ENCODE measurements at places on chromosomes 4 and X.

GRCh38 chrX:69565247-69565815, 50.6 kb upstream of the EDA start:
- H3K36me3 ChIP-seq = no peaks in the 10 kb centered on the region
- no peak for DNase-seq
- no peak overlapping the region for H3K4me3 ChIP-seq
- no peak overlapping the region for H3K27ac ChIP-seq

- no peak for DNase-seq
- peak overlapping the region; percentile 73 for H3K4me3 ChIP-seq
- H3K27me3 ChIP-seq = no peaks in the 10 kb centered on the region
- H3K27ac ChIP-seq = peak overlapping the region; percentile 100
- H3K4me1 ChIP-seq = 0 out of 2 replicates have a peak, but pooled peaks cover 8% of the 10 kb centered on the region
- H3K36me3 ChIP-seq = no peaks in the 10 kb centered on the region
Observed at GRCh38 chrX:153970357-153971123, 1.1 kb downstream of the HCFC1 start.

DNA sequence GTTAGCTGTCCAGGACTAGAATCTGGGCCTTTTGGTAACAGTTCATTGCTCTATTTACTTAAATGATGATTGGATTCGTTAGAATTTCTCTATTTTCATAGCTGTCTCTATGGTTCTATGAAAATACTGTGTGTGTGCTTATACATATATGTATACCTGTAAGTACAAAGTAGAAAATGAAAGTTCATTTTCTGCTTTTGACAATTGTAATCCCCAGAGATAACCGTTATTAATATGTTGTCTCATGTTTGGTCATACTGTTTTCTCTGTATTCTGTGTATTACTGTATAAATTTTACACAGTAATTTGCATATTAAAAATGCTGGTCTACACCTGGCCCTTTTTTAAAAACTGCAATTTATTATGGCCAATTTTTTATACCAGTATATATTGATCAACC, 55.4 kb downstream of the CLCN3 start:
- no peak overlapping the region for H3K27ac ChIP-seq
- H3K4me1 ChIP-seq = no peaks in the 10 kb centered on the region
- H3K4me3 ChIP-seq = no peak overlapping the region
- no peak for DNase-seq
- H3K36me3 ChIP-seq = no peaks in the 10 kb centered on the region

DNA sequence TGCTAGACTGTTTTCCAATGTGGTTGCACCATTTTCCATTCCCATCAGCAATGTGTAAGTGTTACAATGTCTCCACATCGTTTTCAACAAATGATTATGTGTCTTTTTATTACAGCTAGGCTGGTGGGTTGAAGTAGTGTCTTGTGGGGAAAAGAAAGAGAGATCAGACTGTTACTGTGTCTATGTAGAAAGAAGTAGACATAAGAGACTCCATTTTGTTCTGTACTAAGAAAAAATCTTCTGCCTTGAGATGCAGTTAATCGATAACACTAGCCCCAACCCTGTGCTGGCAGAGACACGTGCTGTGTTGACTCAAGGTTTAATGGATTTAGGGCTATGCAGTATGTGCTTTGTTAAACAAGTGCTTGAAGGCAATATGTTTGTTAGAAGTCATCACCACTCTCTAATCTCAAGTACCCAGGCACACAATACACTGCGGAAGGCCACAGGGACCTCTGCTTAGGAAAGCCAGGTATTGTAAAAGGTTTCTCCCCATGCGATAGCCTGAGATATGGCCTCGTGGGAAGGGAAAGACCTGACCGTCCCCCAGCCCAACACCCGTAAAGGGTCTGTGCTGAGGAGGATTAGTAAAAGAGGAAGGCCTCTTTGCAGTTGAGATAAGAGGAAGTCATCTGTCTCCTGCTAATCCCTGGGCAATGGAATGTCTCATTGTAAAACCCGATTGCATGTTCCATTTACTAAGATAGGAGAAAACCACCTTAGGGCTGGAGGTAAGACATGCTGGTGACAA, 23.0 kb upstream of the UGT2B15 start:
- H3K36me3 ChIP-seq = no peaks in the 10 kb centered on the region
- peak; percentile 90 for DNase-seq
- H3K4me3 ChIP-seq = no peak overlapping the region
- peak overlapping the region; percentile 72 for H3K27ac ChIP-seq
